Naive thymus-derived CD4-positive, alpha-beta T cell (primary cell): ENCODE measurements at places on chromosomes 6 and 20. TPM values are rescaled to one million over a fixed set of nuclear protein-coding genes. Genes with fewer than 3 reads are reported as not detected.

- no peak for DNase-seq
Observed at GRCh38 chr6:139145661-139146060, 10.8 kb downstream of the HECA start.

DNA sequence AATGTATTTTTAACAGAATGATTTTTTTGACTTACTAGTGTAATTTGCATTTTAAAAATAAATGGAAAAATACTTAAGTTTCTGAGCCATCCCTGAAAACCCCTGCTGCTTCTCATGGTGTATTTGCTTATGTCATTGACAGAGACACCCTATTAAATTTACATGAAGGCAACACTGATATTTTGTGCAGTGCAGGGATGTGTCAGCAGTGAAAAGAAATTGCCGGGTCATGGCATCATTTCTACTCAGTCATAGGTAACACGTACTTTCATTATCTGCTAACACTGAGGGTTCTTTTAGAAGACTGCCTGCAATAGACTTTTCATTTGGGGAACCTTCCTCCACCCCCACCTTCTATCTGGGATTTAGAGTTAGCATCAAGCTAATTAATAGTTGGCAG, 136.7 kb upstream of the RNF217 start:
- DNase-seq: no peak

DNA sequence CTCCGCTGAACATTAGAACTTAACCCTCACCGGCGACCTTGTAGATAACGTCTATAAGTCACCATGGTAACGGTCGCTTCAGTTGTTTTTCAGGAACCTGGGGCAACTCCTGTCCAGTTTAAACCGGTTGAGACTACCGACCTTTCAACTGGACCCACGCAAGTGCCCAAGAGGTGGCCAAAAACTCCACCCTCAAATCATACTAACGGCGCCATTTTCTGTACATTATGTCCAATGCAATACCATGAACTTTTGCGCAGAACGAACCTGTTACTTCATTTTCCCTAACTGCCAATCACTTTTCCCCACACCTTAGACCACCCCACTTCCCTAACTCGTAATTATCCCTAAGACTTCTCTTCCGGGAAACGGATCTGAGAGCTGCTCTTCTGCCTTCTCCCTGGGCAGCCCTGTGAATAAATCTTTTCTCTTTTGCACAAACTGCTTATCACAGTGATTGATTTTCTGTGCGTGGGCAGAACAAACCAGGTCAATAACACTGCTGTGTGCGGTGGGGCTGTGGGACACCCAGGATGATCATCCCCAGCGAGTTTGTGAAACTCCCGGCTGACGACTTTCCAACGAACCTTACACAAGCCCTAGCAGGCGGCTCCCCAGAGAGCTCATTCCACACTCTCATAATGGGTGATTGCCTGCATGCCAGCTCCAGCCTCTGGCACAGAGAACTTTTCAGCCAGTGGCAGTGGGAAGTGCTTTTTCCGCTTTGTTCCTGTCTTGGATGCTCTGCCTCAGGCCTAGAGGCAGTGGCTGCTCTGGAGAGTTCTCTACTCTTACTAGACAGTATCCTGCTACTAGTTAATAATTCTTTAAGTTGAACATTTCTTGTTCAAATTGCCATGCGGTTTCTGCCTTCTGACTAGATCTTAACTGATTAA, 28.6 kb downstream of the GPX5 start:
- DNase-seq: no peak

- no peak for DNase-seq
Observed at GRCh38 chr6:107894809-107895396, 63.1 kb downstream of the SEC63 start.

GRCh38 chr20:50404419-50405234, 105.6 kb upstream of the PTPN1 start:
- no peak for DNase-seq

Gene KIF25
- not detected for total RNA-seq

Gene BACH2
- 31.8 and 33.0 TPM in 2 replicates for total RNA-seq

GRCh38 chr6:41345901-41346300, 10.5 kb downstream of the NCR2 start:
- no peak for DNase-seq

DNA sequence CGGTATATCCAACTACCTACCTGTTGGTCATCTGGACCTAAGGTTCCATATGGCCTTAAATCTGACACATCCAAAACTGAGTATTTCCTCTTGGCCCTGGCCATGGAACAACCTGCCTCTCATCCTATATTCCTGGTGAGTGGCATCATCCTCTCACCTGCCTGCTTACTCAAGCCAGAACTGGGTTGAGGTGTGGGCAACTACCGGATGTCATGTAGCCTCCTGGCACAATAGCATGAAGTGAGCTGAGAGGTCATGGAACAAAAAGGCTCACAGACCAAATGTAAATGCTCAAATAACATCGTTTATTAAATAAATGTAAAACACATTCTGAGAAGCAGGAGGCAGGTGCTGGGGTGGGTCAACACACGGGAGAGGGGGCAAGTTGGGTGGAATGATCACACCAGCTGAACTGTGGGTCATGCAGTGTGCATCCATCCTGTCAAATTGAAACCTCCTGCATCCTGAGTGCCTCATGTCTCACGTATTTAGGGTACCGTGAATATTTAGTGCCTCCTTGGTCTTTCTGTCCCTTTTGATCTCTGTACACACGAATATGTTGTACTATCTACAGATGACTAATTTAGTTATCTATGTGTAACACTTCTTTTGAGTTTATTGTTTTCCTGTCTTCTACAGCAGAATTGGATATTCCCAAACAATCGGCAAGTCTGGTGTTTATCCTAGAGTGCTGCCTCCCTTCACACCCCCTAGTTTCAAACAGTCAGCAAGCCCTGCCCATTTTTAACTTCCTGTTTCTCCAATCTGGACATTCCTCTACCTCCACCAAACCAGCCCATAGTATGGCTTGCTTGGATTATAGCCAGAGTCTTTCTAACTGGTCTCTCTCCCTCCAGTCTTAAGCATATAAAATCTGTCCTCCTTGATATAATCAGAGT, 7.9 kb upstream of the POU5F1 start:
- DNase-seq: no peak

GRCh38 chr6:147468634-147469033, 39.9 kb upstream of the SAMD5 start:
- DNase-seq: no peak

- DNase-seq: no peak
Observed at GRCh38 chr6:146456886-146457285, 86.7 kb upstream of the RAB32 start.

Gene ZFP57
- not detected for total RNA-seq

DNA sequence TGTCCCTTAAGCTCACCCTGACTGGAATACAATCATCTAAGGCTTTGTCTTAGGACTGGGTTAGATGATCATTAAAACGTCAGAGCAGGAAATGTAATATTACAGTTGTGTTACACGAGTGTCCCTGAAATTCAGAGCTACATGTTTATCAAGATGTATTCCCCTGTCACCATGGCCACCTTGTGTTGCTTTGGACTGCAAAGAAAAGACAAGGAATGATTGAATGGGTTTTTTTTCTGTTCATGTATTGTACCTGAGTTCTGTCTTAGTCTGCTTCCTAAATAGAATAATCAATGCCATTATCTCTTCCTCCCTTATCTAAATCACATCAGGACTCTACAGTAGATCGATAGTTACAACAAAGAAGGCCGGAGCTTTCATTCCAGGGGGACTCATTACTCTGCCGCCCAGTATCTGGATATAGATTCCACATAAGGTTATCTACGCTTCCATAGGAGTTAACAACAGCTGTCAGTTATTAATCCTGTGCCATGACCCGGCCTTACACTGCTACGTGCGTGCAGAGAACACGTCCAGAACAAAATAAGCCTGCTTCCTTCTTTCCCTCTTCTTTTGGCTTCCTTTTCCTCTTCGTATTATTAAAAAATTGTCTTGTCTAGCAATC, 274.1 kb upstream of the SASH1 start:
- DNase-seq: no peak

DNA sequence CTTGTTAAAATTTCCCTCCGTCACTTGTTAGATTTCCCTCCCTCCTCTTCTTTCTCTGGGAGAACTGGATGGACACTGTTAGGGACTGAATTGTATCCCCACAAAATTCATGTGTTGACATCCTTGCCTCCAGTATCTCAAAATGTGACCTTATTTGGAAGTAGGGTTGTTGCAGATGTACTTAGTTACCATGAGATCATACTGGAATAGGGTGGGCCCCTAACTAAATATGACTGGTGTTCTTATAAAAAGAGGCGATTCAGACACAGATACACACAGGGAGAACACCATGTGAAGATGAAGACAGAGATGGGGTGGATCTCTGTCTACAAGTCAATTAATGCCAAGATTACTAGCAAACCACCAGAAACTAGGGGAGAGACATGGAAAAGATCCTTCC, 139.5 kb downstream of the ALDH8A1 start:
- no peak for DNase-seq

- no peak for DNase-seq
Observed at GRCh38 chr6:13472099-13472498, 15.3 kb downstream of the GFOD1 start.

Gene TXLNB
- 0.29 TPM for total RNA-seq

Gene C6orf15
- not detected for total RNA-seq

Gene EEF1A2
- 1.3 TPM for total RNA-seq

GRCh38 chr6:75438442-75439116, 55.0 kb downstream of the FILIP1 start:
- no peak for DNase-seq

Gene DEFB128
- total RNA-seq: not detected

Gene TINAG
- total RNA-seq: not detected

GRCh38 chr6:5813625-5814027, 193.1 kb downstream of the NRN1 start:
- no peak for DNase-seq

- DNase-seq: no peak
Observed at GRCh38 chr6:102793752-102794151, 1400.2 kb downstream of the GRIK2 start.

Gene ASF1A
- 52.6 TPM for total RNA-seq

- no peak for DNase-seq
Observed at GRCh38 chr6:15768999-15769398, 106.2 kb upstream of the DTNBP1 start.

- DNase-seq: no peak
Observed at GRCh38 chr20:6715401-6715941, 52.0 kb upstream of the BMP2 start.

DNA sequence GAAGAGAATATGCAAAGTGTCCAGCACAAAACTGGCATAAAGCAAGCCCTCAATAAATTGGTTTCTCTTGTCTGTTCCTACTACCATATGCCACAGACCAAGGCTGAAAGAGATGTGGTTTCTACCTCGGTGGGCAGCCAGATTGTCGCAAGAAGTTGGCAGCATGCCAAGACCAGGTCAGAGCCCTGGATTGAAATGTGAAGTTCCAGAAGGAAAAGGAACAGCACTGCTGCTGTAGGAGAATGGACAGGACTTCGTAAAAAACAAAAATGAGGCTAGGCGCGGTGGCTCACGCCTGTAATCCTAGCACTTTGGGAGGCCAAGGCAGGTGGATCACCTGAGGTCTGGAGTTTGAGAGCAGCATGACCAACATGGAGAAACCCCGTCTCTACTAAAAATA, 22.1 kb downstream of the MRPL14 start:
- no peak for DNase-seq

Gene IYD
- not detected for total RNA-seq

Gene AP5S1
- total RNA-seq: 7.9 TPM

GRCh38 chr6:19655744-19656143, 181.4 kb upstream of the ID4 start:
- no peak for DNase-seq

GRCh38 chr6:36563237-36563927, 16.1 kb upstream of the STK38 start:
- no peak for DNase-seq

DNA sequence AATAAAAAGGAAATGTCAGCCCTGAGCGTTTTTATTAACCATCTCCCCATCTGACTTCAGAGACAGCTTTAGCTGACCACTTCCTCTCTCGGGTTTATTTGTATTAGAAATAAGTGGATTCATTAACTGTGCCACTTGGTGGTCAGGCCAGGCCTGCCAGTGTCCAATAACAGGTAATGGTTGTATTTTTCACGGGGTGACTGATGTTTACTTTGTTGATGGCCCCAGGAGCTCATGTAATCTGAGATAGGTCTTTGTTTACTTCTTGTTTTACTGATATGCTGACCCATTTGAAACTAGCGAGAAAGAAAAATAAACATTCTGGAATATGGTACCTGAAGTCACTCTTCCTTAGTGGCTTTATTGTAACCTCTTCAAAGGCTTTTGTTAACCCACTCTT, 504.3 kb upstream of the SLC35B3 start:
- no peak for DNase-seq

- no peak for DNase-seq
Observed at GRCh38 chr6:141976994-141977393, 155.7 kb upstream of the GJE1 start.

DNA sequence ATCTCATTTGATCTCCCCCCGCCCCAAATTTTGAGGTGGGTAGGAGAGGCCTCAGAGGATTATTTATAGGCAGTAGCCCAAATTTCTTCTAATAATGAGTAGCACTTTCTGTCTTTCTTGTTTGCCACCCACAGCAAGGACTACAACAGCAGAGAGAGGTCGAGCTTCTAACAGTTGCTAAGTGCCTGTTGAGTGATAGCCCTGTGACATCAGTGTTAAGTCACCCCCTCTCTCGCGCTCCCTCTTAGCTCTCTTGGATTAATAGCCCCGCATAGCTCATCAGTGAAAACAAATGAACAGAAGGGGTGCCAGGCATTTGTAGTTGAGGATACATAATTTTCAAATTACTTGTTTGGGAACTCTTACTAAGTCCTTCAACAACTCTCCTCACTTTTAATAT, 3.5 kb downstream of the ANKRD60 start:
- DNase-seq: no peak

Gene KIF16B
- total RNA-seq: 9.3 and 10.0 TPM in 2 replicates

DNA sequence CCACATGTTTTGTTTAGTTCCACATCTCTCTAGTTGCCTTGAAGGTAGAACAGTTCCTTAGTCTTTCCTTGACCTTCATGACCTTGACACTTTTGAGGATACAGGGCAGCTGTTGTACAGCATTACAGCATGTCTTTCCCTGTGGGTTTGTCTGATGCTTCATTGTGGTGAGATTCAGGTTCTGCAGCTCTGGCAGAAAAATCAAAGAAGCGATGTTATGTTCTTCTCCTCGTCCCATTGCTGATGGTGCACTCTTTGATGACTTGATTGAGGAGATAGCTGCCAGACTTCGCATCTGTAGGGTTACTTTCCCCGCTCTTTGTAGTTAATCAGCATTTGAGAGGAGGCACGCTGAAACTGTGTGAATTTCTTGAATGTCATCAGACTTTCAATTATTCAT, 12.0 kb downstream of the CEBPB start:
- no peak for DNase-seq

DNA sequence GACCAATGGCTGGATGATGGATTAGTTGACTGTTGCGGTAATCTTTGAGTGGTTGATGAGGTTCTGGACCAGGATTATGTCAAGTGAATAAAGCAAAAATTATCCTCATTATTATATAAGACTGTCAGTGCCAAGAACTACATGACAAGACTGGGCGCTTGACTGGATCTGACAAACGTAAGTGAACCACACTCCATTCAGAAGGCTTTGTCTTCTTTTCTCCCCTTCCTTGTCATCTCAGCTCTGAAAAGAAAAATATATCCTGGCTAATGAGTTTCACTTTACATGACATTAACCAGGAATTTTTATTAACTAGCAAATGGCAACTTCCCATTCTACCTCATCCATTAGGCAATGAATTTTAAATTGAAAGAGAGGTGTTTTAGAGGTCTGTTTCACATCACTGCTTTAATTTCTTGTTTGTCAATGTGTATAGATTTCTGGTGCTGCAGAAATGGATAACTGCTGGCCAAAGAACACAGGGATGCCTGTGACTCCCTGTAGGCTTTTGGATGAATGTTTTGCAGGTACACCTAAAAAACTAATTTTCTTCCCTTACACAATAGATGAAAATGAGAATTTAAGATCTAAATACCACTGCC, 150.1 kb downstream of the ELOVL4 start:
- DNase-seq: no peak

Gene AGER
- 86.2 TPM for total RNA-seq

Gene IMPG1
- not detected for total RNA-seq

Gene SLC17A4
- total RNA-seq: not detected in 2 replicates
